ENCODE measurements at places on chromosomes 11 and 22.

DNA sequence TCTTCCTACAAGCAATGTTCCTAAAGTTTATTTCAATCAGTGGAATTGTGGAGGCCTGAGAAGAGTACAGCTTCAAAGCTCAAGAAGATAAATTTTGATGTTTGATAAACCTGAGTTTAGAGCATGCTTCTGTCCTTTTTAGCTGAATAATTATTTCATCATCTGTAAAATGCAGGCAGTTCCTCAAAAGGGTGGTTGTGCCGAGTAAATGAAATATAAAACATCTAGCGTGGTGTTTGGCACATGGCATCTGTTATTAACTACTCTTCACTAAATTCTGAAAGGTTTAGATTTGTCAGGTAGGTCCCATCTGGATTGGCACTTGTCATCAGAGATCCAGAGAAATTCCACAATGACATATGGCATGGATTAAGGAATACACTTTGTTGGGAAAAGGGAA lies 155.1 kb downstream of the DDX10 start:
- DNase-seq = no peak

DNA sequence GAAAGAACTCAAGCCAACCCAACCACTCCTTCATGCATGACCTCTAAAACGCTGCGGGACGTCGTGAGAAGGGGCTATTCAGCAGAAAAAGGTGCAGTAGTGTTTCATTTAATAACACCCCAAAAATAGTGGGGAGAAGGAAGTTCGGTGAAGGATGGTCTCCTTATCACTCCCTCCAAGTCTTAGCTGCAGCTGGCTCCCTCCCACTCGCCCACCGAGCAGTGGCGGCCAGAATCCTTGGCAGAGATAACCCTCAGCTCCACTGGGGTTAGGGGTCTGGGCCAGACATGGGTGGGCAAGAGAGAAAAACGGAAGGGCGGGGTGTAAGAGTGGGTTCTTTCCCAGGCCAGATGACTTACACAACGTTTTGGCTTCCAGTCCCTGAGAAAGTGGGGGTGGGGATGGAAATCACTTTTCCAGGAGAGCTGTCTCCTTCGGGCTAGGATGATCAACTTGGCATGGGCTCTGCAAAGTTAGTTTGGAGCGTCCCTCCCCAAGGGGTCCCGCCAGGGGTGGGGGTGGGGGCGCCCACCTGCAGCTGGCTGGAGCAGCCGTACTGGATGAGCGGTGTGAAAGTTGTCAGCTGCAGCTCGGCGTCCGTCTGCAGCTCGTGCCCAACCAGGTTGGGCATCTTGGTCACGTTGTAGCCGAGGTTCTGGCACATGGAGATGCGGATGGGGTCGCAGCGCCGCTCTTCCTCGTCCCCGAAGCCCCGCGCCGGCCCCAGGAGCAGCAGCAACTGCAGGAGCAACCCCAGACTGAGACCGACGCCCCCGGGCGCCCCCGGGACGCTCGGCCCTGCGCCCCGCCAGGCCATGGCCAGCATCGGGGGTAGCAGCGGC lies 705 bp downstream of the FZD4 start:
- DNase-seq = no peak

DNA sequence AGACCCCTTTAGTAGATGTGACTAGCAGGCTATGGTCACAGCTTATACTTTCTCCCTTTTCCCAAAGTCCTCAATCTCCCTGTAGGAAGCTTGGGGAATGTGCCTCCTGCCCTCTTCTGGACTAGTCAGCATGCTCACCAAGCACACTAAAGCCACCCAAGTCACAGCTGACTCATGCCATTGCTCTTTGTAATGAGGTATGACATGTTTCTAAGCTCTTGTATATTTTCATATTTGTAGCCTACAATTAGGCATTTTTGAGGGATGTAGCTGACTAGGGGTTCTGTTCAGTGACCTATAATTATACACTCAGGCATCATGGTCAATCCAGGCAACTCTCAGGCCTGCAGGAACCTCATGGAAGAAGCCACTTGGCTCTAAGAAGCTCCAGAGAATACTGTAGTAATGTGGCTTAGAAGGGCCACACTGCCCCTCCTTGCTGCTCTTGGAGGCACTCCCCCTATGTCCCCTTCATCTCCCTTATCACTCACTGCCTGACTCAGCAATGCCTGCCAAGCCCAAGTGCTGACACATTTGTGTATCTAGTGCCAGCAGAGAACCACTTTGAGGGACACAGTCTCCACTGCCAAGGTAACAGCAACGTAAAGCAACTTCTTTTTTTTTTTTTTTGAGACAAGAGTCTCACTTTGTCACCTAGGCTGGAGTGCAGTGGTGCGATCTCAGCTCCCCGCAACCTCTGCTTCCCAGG lies 86.2 kb downstream of the RPL27A start:
- no peak for DNase-seq

- DNase-seq = no peak
Measured at GRCh38 chr11:96940227-96940626, 550.4 kb downstream of the JRKL start.

DNA sequence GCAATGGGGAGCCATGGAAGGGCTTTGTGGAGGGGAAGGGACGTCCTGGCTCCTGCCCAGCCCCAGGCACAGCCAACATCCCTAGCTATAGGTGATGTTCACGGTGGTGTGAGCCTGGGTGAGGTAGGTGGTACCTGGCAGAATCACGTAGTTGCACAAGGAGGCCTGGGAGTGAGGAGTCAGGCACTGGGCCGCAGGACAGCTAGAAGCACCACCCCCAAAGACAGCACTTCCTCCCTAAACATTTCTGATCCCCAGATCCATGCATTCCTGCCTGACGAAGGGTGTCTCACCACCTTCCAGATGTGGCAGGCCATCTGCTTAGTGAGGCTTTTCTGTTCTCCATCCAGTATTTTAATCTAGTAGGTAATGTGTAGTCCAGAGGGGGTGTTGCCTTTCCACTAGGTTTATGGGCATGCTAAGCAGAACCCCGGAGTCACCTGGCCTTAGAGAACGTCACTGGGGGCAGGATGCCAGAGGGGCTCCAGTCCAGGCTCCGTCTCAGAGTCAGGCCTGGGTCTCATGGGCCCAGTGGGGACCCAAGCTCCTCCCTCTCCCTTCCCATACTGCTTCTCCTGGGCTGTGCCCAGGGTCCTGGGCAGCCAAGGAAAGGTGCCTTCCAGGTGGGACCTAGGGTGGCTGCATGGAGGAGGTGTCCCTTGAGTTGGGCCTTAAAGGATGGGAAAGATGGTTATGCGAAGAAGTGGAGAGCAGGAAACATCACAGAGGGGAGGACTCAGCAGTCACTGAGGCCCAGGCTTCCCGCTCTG lies 56.2 kb downstream of the OTOG start:
- no peak for DNase-seq

DNA sequence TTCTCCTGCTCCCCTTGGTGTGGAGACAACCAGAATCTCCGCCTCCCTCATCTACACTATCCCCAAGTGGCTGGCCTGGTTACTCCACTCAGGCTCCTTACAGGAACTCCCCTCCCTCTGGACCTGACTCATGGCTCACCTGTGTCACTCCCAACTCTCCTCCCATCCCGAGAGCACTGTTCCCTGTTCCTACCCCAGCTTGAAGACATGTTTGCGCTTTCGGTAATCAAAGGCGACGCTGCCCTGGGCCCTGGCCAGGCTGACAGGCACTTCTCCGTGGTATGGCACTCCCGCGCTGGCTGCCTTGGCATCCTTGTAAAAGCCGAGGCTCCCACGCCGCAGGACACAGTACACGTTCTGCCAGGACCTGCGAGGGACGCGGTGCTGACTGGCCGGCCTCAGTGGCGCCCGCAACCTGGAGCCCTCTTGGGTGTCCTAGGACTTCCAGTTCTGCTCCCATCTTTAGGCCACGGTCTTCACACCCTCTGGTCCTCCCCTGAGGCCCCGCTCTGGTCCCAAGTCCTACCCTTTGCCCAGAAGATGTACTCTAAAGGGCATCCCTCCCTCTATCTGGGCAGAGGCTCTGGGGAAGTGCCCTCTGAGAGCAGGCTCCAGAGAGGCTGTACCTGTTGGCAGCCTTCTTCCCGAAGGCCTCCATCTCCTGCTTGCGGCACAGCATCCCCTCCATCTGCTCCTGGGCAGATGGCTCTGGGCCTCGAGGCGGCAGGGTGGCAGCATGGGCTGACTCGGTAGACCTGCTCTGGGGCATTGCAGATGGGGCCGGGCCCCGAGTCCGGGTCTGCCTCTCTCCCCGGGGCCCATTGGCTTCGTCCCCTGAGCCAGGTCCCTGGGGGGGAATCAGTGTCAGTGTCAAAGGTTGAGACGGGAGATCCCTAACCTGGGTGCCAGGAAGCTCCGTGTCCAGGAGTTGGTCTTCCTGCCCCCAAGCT lies 9.4 kb upstream of the RBM4B start:
- DNase-seq = no peak

DNA sequence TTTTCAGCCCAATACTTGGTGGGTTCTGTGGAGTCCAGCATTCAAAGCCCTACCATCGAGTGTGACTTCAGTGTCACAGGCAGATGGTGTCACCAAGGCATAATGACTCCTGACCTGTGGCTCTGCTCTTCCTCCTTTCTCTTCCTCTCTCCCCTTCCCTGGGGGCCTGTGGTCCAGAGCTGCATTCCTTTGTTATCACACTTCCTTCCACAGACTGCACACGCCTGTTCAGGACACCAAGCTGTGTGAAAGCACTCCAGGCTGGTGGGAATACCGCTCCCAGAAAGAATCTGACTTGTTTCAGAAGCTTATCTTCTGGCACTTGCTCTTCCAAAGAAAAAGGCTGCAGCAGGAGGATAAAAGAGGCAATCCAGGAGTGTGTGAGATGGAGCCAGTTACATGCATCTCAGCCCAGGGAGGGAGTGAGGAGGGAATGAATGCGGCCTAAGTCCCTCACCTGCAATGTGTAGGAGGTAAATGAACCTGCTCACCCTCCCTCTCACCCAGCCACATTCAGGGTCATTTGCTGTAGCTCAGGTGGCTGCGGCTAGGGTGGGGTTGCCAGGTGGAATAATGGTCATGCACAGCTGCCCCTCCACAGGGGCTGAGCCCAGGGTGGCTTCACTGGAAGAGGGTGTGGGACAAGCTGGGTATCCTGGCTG lies 79.3 kb downstream of the ADAMTS15 start:
- no peak for DNase-seq

- DNase-seq = no peak
Measured at GRCh38 chr11:120622189-120622875, 110.8 kb downstream of the GRIK4 start.

Measured in stimulated activated CD4-positive, alpha-beta T cell treated with anti-CD3 and anti-CD28 coated beads, Interleukin-1b, Interleukin-23, amount 100 ng/mL, for 24 hours (primary cell).